ENCODE measurements at places on chromosomes 4 and X.

GRCh38 chrX:74160358-74160757 is 143.6 kb upstream of the ZCCHC13 start:
- DNase-seq, result no peak

DNA sequence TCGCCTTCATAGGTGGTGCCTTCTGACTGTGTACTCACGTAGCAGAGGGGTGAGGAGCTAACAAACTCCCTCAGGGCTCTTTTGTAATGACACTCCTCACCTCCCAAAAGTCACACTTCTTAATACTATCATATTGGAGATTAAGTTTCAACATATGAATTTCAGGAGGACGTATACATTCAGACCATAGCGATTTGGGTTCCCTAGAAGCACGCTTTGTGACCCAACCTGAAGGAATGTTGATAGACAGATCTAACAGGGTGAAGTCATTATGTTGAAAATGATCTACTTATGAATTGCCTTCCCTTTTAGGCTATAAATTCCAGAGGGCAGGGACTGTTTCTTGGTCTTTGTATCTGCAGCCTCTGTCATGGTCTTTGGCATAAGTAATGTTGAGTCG is 3.2 kb upstream of the KLHL34 start:
- DNase-seq, result no peak

DNA sequence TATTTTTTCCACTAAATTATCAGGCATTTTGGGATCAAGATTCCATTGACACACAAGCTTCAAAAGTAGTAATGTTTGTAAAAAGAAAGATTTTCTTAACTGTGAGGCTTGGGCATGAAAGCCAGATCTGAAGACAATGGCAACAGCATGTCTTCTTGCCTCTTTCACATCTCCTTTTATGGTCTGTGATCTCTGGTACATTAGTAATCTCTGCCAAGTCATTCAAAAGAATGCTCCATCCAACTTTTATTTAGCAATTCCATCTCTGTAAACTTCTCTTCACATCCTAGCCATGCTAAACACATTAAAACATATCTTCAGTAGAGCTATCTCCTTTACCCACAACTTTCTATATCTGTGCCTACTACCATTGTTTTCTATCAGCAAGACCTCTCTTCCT is 465.4 kb downstream of the FAT4 start:
- DNase-seq, result no peak

DNA sequence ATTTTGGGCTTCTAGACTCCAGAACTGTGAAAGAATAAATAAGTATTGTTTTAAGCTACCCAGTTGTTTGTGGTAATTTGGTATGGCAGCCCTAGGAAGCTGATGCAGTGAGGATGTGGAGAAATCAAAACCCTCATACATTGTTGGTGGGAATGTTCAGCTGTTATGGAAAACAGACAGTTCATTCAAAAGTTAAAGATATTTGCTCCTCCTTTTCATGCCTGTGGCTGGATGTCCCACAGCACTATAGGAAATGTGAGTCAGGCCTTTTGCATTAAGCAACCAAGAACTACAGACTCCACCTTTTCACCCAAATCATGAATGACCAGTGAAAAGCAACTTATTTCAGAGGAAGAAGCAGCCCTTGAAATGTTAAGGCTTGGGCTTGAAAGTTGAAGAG is 6.7 kb downstream of the BBS12 start:
- no peak for DNase-seq

- DNase-seq, result no peak
Observed at GRCh38 chr4:150525321-150525868, 56.6 kb upstream of the MAB21L2 start.

- no peak for DNase-seq
Observed at GRCh38 chr4:133812236-133812635, 389.4 kb downstream of the PABPC4L start.

GRCh38 chr4:185921583-185922555 is 109.9 kb upstream of the SORBS2 start:
- no peak for DNase-seq

- no peak for DNase-seq
Observed at GRCh38 chrX:31661280-31661810, 589.5 kb upstream of the FTHL17 start.

GRCh38 chrX:111850975-111851374 is 25.0 kb upstream of the TRPC5OS start:
- DNase-seq, result no peak

DNA sequence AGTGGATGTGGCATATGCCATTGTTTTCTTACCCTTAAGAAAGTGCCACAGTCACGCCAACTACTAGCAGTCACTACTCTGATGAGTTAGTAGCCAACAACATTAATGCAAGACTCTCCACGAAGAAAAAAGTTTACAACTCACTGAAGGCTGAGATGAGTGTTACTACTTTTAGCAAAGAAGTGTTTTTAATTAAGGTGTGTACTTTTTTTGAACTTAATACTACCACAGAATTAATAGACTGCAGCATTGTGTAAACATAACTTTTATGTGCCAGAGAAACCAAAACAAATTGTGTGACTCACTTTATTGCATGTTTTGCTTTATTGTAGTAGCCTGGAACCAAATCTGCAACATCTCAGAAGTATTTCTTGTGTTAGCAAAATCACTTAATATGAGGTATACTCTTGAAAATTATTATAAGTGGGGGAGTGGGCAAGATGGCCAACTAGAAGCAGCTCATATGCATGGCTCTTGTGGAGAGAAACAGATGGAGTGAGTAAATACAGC is 2.2 kb upstream of the UGT2B4 start:
- DNase-seq, result no peak

- DNase-seq, result no peak
Observed at GRCh38 chr4:25856756-25857155, 6.0 kb downstream of the SEL1L3 start.

GRCh38 chr4:189443341-189443740 is 497.3 kb upstream of the FRG1 start:
- no peak for DNase-seq

DNA sequence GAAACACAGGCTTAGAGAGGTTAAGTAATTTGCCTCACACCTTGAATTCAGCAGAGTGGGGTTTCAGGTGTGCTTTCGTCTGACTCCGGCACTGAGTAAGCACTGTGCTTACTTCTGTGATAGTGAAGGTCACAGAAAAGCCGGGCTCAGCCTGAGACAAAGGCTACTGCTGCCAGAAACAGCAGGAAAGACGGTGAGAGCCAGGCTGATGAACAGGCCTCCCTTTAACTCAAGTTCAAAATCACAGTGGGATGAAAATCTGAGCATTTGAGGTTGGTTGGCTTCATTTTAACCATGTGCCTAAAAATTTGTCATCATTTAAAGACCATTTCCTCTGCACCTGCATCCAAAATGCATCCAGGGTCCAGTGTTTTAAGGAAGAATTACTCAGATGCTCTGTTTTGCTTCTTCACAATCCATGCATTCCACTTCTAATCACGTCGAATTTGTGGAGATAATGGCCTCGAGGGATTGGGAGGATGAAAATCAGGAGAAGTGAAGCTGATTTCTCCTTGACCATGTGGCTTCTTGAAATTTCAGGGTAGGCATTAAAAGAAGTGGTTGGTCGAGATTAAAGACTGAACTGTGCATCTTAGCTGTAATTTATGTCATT is 121.2 kb upstream of the LNX1 start:
- no peak for DNase-seq

GRCh38 chr4:47567511-47567910 is 82.4 kb downstream of the ATP10D start:
- DNase-seq, result no peak

DNA sequence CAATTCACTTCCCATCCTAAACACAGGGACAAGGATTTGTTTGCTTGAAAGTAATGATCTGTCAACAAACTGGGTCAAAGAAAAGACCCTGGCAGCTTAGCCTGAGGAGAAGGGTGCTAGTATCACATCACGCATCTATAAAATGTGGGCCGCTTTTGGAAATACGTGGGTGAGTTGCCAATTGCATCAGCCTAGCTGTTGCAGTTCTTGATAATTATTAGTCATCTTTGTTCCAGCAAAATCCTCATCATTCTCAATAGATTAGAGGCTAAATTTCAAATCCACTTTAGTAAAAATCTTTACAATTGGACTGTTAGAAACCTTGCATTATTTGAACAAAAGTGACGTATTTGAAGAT is 33.6 kb upstream of the TAPT1 start:
- no peak for DNase-seq

DNA sequence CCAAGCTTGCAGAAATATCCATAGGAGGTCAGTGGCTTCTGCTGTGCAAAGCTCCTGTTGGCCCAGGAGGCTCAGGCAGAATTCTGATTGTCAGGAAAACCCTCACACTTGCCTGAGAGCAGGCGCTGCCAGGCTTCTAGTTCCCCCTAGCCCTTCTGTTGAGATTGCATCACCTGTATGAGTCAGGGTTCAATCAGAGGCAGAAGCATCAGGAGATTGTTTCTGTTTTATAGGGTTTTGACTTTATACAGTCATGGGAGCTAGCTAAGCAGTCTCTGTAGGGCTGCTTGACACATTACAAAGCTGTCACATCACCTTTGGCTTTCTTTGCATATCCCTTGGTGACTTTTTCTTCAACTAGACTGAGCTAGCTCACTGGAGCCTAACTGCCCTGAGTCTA is 27.8 kb downstream of the DIPK2B start:
- DNase-seq, result no peak

DNA sequence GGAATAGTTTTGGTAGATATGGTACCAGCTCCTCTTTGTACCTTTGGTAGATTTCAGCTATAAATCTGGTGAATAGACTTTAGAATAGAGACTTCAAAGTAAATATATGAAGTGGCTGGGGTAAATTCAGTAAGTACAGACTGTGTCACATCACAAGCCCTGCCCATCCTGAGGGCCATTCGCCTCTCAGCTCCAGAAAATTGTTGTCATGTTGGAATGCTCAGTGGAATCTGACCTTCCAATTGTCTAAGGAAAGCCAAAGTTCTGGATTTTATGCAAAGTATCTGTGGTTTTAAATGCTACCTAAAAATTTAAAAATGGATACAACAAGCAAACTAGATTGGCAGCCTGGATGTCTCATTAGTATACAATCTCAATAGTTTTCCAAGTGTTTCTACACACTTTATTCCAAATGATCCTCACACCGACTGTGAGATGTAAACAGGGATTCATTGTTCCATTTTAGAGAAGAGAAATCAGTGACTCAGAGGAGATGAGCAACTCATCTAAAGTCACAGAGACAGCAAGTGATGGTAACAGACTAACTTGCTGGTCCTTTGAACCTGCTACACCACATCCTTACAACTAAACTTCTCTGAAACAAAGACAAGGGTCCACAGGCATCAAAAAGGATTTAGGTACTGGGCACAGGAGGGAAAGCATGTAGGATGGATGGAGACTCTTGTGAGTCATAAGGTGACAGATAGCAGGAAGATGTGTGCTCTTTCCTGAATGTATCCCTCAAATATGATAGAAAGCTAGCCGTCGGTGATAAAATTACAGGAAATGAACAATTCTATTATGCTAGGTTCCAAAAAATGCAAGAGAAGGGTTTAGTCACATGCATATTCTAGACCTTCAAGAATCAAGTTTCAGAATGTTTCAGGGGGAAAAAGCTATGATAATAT is 127.3 kb downstream of the ATP10D start:
- no peak for DNase-seq

DNA sequence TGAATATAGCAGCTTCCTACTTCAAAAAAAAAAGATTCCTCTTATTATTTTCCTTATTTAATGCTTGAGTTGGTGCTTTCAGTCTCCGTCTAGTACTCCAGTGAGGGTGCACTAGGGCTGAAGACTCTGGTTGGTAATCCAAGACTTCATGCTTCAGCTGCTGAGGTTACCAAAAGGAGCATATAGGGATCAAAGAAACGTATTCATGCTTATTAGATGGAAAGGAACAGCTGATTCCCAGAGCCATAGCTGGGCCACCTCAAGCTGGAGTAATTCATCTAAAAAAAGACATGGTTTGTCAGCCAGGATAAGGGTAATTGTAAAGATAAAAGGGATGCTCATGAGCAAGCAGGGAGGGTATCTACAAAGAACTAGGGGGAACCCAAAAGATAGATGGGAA is 131.7 kb upstream of the FAM47B start:
- no peak for DNase-seq

DNA sequence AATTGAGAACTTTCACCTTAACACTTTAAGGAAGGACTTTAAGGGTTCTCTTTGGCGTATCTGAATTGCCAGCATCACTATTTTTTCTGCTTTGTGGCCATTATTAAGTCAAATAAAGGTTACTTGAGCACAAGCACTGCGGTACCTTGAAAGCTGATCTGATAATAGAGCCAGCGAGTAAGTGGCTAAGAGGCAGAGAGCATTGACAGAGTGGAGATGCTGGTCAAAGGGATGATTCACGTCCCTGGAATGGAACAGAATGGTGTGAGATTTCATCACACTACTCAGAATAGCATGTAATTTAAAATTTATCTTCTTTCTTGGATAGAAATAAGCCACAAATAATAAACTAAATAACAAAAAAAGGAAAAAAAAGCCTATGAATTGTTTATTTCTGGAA is 57.1 kb upstream of the NPFFR2 start:
- no peak for DNase-seq

- no peak for DNase-seq
Observed at GRCh38 chrX:40182095-40182494, 84.3 kb upstream of the BCOR start.

DNA sequence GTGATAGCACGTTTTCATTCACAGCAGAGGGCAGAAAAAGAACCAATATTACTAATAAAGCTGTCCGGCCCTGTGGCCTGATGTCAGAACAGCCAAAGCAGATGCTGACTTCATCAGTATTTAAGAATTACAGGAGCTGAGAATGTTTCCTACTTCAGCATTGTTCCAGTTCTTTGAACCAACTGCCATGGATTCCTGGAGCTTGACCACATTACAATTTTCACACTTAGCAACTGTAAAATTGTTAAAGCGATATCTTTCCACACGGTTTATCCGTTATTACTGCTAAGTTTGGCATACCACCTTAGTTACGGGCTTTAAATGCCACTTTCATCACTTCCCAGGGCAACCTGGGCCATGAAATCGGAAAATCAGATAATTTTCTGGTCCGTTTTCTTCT is 118.2 kb downstream of the EPHA5 start:
- no peak for DNase-seq

GRCh38 chrX:135295944-135296305 is 13.4 kb upstream of the ETDC start:
- DNase-seq, result no peak

- no peak for DNase-seq
Observed at GRCh38 chrX:110944751-110945675, 149.4 kb upstream of the CHRDL1 start.

GRCh38 chrX:46279925-46280313 is 265.3 kb downstream of the ZNF674 start:
- DNase-seq, result no peak

Measured in activated CD4-positive, alpha-beta T cell treated with anti-CD3 and anti-CD28 coated beads, Interleukin-2, amount 50 U/mL, for 48 hours (primary cell).